Left colon (tissue), 2 donors: ENCODE measurements at places on chromosomes 11 and 22.

GRCh38 chr11:27807596-27807995, 107.3 kb upstream of the BDNF start:
- no peak for DNase-seq

GRCh38 chr11:36280531-36280930, 8.7 kb downstream of the COMMD9 start:
- no peak for DNase-seq

DNA sequence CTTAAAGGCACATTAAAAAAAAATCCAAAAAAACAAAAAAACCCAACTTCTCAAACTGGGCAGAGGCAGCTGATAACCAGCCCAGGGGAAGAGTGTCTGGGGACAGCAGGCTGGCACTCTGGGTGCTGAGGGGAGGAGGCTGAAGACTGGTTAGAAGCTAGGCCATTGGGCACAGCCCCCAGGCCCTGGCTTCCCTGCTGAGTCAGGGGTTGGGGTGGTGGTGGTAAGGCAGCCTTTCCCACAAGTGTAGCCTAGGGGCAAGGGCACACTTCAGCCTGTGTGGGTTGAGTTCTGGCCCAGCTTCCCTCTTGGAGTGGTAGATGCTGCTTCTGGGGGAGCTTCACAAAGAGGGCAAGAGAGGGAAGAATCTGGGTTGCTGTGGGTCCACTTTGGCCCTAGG, 16.3 kb upstream of the ARFGAP3 start:
- DNase-seq = no peak

GRCh38 chr11:123188508-123189165, 6.4 kb downstream of the CLMP start:
- no peak for DNase-seq

- peak; percentile 57 for DNase-seq
These were observed 83.1 kb downstream of the MN1 start for GRCh38 chr22:27718186-27719035.

DNA sequence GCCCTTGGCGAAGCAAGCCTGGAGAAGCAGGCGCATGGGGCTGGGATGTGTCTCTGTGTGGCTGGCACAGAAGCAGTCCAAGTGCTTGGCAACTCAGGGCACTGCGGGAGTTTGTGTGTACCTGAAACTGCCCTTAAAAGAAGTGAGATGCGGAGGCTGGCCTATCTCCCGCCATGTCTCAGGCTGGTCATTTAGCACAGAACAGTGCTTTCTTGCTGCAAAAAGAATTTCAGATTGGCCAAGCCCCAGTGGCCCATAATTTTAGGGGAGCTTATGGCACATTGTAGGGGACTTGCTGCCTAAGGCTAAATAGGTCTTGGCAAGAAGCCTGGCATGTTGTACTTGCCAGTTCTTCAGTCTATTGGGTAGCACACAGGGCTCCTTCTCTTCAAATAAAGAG, 16.4 kb downstream of the EHF start:
- no peak for DNase-seq

DNA sequence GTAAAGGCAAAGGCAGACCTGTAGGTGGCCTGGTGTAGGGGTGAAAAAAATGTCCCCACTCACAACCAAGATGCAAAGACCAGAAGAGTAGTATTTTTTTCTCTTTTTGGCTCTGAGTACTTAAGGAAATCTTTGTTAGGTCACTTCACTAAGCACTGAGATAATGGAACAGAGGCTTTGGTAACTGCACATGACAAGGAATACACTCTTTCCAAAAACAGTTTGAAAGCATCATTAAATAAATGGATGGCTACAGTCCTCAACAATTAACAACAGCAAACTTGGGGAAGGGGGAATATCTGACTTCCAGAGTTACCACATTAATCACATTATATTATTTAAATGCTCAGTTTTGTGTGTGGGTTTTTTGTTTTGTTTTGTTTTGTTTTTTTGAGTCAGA, 26.9 kb upstream of the PGM2L1 start:
- no peak for DNase-seq

DNA sequence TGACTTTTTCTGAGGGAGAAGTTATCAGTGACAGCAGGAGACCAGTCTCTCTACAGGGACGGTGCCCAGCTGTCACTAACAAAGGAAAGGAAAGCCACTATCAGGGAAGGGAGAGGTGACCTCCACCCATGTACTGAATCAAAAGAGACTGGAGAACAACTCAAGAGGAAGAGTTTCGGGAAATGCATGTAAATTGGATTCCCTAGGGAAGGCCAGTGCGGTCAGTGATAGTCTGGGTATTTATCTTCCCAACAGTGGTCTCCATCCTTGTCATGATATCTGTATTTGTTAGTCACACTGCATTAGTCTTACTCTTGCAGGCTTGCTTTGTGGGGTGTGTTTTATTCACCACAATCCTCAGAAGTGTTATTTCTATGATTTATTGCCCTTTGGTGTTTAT, 193.4 kb upstream of the KIRREL3 start:
- DNase-seq = no peak

DNA sequence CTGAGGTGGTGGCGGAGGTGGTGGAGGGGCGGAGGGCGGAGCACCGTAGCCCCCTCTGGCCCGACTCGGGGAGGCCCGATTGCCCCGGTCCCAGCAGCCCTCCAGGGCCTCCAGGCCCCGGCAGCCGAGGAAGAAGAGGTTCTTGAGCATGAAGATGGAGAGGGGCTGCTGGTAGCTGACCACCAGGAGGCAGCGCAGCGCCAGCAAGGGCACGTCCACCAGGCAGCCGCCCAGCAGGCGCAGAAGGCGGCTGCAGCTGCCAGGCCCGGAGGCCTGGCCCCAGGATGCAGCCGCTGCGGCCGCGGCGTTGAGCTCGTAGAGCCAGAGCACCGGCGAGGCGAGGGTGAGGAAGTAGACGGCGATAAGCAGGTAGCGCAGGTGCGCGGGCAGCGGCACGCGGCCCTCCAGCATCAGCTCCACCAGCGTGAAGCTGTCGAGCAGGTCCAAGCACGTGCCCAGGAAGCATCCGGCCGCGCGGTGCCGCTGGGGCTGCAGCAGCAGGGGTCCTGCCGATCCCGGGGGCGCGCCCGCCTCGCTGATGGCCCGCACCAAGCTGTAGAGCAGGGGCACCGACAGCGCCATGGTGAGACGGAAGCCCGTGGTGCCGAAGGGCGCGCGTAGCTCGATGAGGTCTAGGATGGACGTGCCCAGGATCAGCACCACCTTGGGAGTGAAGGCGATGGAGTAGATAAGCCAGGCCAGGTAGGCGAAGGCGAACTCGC, 1.5 kb downstream of the TMEM121B start:
- DNase-seq = no peak
